Activated CD8-positive, alpha-beta memory T cell treated with anti-CD3 and anti-CD28 coated beads for 24 hours (primary cell): ENCODE measurements at places on chromosomes 2 and 18.

- no peak for DNase-seq
Observed at GRCh38 chr2:106830191-106830590, 55.8 kb downstream of the ST6GAL2 start.

DNA sequence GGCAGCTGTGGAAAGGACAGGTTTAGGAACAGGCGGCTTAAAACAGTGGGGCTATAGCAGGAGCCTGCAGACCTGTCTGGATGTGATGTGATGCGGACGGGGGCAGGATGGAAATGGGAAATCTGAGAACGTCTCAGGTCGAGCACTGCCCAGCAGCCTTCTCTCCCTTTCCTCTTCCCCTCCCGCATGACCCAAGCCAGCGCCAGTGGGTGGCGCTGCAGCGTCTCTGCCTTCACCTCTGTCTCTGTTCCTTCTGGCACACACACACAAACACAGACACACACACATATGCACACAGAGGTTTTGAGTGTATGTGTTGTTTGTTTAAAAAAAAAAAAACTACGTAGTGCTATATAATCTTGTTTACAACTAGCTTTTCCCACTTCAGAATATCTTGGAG, 82.0 kb upstream of the SLC66A3 start:
- peak; percentile 47 for DNase-seq

DNA sequence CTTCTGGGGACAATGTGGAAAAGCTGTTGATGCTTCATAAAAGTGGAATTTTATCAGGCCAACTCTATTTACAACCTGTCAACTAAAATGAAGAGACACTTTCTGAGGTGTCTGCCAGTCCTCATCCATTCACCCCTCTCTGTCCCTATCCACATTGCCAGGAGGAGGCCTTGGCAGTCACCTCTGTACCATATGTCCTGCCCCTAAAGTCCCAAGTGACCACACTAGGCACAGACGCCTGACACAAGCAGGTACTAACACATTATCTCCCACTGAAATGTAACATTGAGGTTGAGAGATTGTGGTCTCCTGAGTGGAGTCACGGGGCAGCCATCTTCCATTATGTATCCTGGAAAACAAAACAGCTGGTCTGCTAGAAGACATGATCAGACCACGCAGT, 71.4 kb downstream of the OSBPL1A start:
- DNase-seq: no peak

DNA sequence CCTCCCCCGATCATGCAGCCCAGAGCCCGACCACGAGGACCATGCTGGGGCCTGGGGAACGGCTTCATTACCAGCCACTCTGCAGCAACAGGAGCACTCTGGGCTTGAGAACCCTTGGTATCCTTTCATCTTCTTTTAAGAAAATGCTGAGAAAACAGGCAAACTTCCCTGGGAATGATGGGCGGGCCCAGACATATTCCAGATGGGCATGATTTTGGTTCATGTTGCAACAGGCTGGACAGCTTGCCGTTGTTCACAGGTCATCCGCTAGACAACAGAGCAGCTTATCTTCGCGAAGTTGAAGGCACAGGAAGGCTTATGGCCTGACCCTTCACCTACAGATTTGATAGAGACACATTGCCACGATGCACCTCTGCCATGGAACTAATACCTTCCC, 121.0 kb downstream of the KLHL29 start:
- DNase-seq: no peak

GRCh38 chr2:233814056-233814835, 36.1 kb downstream of the MROH2A start:
- DNase-seq: peak; percentile 21

GRCh38 chr18:32093523-32093922, 1.8 kb downstream of the RNF138 start:
- DNase-seq: no peak

- no peak for DNase-seq
Observed at GRCh38 chr2:208097801-208098200, 26.5 kb downstream of the CRYGD start.

DNA sequence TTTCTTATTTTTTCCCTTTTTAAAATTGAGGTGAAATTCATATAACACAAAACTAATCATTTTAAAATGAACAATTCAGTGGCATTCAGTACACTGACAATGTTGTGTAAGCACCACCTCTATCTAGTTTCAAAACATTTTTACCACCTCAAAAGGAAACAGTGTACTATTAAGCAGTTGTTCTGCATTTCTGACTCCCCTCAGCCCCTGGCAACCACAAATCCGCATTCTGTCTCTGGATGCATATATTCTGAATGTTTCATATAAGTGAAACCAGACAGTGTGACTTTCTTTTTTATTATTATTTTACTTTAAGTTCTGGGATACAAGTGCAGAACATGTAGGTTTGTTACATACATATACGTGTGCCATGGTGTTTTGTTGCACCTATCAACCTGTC, 19.2 kb upstream of the TANK start:
- DNase-seq: no peak
